Right atrium auricular region (tissue), 2 donors: ENCODE measurements at places on chromosomes 6 and 20.
A peak's percentile ranks its signal among the peaks of the same experiment; 100 is the strongest.

DNA sequence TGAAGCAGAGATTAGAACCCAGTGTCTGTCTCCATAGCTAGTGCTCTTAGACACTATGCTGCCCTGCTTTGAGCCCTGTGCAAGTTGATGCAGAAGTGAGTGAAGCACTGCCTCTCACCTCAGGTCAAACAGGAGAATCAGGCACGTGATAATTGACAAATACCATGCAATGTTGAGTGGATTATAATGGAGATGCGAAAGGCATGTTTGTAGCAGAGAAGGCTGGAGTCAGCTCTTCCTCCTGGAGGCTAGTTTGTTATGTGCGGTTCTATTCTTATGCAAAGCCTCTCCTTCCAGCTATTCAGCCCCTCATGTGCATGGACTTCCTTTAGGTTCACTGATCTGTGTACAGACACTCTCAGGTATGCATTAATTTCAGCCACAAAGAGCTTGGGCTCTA lies 108.5 kb downstream of the MANEA start:
- no peaks in the 10 kb centered on the region for H3K36me3 ChIP-seq
- H3K27me3 ChIP-seq: no peaks in the 10 kb centered on the region
- no peak overlapping the region for H3K27ac ChIP-seq
- H3K4me1 ChIP-seq: no peaks in the 10 kb centered on the region
- H3K4me3 ChIP-seq: no peak overlapping the region

DNA sequence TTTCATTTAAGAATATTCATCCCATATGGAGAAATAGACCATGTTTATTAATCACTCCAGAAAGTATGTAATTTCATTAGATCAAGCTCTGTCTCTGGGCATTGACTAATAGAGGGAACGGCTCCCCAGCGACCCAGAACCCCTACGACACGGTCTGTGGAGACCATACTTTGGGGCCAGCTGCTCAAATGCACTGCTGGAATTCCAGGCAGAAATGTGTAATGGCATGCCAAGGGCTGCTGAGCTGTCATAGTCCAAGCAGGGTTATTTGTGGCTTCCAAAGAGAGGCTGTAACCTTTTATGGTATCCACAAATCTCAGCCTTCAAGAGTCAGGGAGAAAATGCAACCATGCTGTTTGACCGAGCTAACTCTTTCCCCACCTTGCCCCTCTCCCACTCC lies 755.8 kb downstream of the DHX35 start:
- no peak for DNase-seq
- H3K36me3 ChIP-seq: no peaks in the 10 kb centered on the region
- no peak overlapping the region for H3K27ac ChIP-seq

DNA sequence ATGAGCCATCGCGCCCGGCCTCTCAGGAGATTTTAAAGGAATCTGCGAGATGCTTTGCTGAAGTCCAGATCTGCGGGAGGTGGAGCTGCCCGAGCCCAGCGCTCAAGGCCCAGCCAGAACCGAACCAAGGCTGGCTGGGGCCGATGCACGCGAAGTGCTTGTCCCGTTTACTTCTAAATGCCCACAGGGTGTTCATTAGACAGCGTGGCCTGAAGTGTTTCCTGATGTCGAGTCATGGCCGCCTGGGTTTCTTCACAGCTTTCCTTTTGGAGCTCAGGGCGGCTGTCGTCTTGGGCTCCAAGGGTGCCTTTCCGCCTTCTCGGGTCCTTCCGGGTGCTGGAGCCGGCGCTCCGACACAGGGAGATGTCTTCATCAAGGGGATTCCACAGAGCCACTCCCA lies 25.1 kb upstream of the CCR6 start:
- no peaks in the 10 kb centered on the region for H3K36me3 ChIP-seq
- no peak overlapping the region for H3K27ac ChIP-seq
- H3K4me3 ChIP-seq: no peak overlapping the region
- peaks cover 15% of the 10 kb centered on the region for H3K4me1 ChIP-seq

DNA sequence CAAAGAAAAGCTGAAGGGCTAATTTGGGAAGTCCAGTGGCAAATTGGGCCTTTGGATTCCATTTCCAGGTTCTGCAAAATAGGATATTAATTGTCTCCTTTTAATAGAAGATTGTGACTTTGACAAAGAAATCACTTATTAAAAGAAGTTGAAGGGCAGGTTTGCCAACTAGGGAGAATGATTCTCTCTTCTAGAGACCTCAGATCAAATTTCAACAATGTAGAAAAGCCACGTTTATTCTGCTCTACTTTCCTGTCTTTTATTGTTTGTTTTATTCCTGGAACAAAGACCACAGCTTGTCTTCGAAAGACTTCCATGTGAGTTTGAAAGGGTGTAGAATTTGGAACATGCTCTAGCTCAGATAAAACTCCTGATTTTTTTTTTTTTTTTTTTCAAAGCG lies 65.5 kb upstream of the PRL start:
- no peaks in the 10 kb centered on the region for H3K27me3 ChIP-seq
- DNase-seq: no peak
- no peak overlapping the region for H3K4me3 ChIP-seq
- H3K36me3 ChIP-seq: no peaks in the 10 kb centered on the region

DNA sequence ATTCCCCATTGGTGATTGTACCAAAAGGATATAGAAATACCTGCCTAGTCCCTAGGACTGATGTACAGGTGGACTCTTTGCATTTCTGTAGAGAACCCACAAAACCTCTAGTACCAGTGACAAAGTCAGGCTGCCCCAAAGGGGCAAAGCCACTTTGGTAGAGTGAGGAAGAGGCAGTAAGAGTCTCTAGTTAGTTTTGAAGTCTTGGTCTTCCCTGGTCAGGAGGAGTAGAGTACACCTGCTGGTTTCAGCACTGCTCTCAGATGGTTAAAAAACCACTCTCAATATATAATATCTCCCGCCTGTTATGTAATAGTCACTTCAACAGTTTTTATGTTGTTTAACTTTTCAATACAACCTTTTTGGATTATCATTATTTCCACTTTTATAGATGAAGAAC lies 344.9 kb downstream of the CDKAL1 start:
- H3K27ac ChIP-seq: no peak overlapping the region
- H3K27me3 ChIP-seq: no peaks in the 10 kb centered on the region
- H3K36me3 ChIP-seq: no peaks in the 10 kb centered on the region
- H3K4me3 ChIP-seq: no peak overlapping the region
- no peaks in the 10 kb centered on the region for H3K4me1 ChIP-seq
- DNase-seq: no peak

GRCh38 chr6:87341899-87342298 lies 2.7 kb upstream of the C6orf163 start:
- H3K27ac ChIP-seq: no peak overlapping the region
- no peak overlapping the region for H3K4me3 ChIP-seq
- no peaks in the 10 kb centered on the region for H3K36me3 ChIP-seq
- no peaks in the 10 kb centered on the region for H3K27me3 ChIP-seq
- DNase-seq: no peak
- no peaks in the 10 kb centered on the region for H3K4me1 ChIP-seq

GRCh38 chr6:168890306-168890980 lies 363.2 kb downstream of the THBS2 start:
- H3K36me3 ChIP-seq: no peaks in the 10 kb centered on the region
- no peak overlapping the region for H3K4me3 ChIP-seq
- H3K27me3 ChIP-seq: no peaks in the 10 kb centered on the region
- no peak for DNase-seq
- H3K27ac ChIP-seq: no peak overlapping the region

DNA sequence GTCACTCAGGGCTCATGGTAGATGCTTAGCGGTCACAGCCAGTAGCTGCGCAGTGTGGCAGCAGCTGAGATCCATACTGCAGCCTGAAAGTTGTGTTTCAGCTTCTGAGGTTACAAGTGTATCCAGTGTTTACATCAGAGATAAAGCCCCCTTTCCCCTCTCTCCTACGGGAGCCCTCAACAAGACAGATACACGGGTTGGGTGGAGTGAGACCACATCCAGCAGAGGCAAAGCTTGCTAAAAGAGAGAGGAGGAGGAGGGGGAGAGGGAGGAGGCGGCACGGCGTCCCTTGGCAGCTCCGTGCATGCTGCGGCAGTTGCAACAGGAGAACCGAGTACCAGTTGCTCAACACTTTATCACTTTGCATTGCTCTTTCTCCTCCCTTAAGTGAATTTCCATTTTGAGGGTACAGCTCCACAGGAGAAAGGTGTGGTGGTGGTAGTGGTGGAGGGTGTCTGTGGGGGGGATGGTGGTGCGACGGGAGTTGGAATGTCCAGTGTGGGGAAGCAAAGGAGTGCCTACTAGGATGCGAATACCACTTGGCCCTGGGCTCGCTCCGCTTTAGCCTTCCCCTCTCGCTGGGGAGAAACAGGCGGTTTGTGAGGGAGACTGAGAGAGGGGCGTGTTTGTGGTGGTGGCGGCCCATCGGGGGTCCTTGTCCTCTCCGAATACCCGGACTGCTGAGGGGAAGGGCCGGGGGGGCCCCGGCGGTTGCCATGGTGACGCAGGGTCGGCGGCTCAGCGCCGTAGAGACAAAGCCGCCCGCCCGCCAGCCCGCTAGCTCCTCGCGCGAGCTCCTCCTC lies 405 bp upstream of the RNF182 start:
- H3K27me3 ChIP-seq: peaks cover 9% of the 10 kb centered on the region
- H3K27ac ChIP-seq: no peak overlapping the region
- H3K4me1 ChIP-seq: no peaks in the 10 kb centered on the region
- DNase-seq: no peak

- H3K27me3 ChIP-seq: no peaks in the 10 kb centered on the region
- H3K27ac ChIP-seq: no peak overlapping the region
- no peak for DNase-seq
- no peaks in the 10 kb centered on the region for H3K36me3 ChIP-seq
Observed at GRCh38 chr6:154358019-154358545, 1.5 kb upstream of the IPCEF1 start.

DNA sequence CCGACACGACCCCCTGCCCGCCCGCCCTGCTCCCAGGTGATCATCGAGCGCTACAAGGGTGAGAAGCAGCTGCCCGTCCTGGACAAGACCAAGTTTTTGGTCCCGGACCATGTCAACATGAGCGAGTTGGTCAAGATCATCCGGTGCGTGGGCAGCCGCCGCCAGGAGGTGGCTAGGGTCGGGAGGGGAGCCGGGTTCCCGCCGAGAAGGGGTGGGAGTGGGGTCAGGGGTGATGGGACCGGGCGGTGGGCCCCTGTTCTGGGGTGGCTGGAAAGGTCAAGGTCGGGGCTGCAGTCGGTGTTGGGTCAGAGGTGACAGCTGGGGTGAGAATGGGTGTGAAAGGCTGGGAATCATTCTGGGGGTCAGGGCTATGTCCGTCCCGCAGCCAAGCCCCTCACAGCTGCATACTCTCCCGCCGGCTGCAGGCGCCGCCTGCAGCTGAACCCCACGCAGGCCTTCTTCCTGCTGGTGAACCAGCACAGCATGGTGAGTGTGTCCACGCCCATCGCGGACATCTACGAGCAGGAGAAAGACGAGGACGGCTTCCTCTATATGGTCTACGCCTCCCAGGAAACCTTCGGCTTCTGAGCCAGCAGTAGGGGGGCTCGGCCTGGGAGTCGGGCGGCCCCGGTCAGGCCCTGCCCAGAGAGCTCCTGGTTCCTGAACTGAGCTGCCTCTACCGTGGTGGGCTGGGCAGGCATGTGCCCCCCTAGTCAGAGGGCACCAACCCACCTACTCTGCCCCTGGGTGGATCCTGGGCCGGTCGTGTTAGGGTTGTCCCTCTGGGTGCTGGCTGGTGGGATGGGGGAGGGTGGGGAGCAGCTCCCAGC lies 1.0 kb downstream of the MAP1LC3A start:
- H3K27me3 ChIP-seq: no peaks in the 10 kb centered on the region
- peak overlapping the region; percentile 62 for H3K4me3 ChIP-seq
- H3K4me1 ChIP-seq: no peaks in the 10 kb centered on the region
- no peak for DNase-seq
- peaks cover 3% of the 10 kb centered on the region for H3K36me3 ChIP-seq

- no peak overlapping the region for H3K4me3 ChIP-seq
- no peak for DNase-seq
- peaks cover 50% of the 10 kb centered on the region for H3K36me3 ChIP-seq
- H3K4me1 ChIP-seq: no peaks in the 10 kb centered on the region
- H3K27me3 ChIP-seq: no peaks in the 10 kb centered on the region
Observed at GRCh38 chr20:35478804-35479472, 23.5 kb downstream of the CEP250 start.

DNA sequence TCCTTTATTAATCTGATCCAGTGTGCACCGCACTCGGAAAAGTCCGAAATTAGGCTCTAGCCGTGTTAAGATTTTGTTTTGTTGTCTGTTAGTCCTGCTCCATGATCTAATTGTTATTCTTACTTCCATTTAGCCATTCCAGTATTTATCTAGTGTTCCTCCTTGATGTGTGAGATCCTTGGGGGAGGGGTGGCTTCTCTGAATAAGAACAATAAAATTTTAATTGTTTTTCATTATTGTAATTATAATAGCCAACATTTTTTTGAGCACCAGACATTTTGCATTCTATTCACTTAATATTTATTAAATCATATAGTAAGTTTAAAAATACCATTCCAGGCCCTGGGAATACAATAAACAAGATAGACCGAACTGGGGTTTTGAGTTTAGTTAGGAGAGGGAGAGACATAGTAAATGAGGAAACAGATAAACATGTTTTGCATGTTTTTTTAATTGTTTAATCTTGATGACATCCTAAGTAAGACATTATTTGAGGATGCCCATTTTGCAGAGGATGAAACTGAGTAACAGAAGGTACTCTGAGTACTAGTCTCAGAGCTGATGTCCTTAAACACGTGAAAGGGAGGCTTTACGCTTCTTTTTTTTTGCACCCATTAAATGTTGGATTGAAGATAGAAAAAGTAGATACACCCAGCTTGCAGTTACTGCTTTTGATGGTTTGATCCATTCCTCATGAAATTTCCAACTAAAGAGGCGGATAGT lies 1.2 kb downstream of the CBFA2T2 start:
- H3K4me3 ChIP-seq: peak overlapping the region; percentile 64
- peaks cover 25% of the 10 kb centered on the region for H3K4me1 ChIP-seq
- H3K27me3 ChIP-seq: no peaks in the 10 kb centered on the region
- DNase-seq: no peak
- peak overlapping the region; percentile 93 for H3K27ac ChIP-seq
- no peaks in the 10 kb centered on the region for H3K36me3 ChIP-seq

- no peaks in the 10 kb centered on the region for H3K36me3 ChIP-seq
- H3K27me3 ChIP-seq: no peaks in the 10 kb centered on the region
- no peak for DNase-seq
- H3K4me3 ChIP-seq: no peak overlapping the region
- no peak overlapping the region for H3K27ac ChIP-seq
- H3K4me1 ChIP-seq: peaks cover 2% of the 10 kb centered on the region
Observed at GRCh38 chr6:136244061-136244616, 6.0 kb downstream of the MTFR2 start.

GRCh38 chr6:147874322-147874721 lies 365.8 kb downstream of the SAMD5 start:
- no peaks in the 10 kb centered on the region for H3K4me1 ChIP-seq
- H3K27me3 ChIP-seq: no peaks in the 10 kb centered on the region
- no peak overlapping the region for H3K4me3 ChIP-seq
- H3K27ac ChIP-seq: no peak overlapping the region
- no peaks in the 10 kb centered on the region for H3K36me3 ChIP-seq

DNA sequence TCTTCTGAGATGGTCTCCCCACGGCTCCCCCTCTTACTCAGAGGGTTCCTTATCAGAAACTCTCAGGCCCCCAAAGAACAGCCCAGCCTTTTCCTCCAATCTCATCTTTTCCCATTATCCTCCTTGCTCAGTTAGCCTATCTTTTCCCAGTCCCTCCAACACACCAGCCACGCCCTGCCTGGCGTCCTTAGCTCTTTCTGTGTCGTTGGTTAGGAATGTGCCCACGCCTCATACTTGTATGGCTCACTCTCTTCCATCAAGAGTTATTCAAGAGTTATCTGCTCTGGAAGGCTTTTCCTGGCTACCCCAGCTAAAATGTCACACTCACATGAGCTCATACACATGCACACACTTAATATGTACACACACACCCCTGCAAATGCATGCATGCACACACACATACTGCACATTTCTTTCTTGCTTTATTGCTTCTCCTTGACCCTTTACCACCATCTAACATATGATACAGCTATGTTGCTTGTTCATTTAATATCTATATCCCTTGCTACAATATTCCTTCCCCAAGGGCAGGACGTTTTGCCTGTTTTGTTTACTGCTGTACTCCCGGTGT lies 37.6 kb downstream of the SLC2A10 start:
- no peaks in the 10 kb centered on the region for H3K27me3 ChIP-seq
- no peak for DNase-seq
- H3K4me1 ChIP-seq: no peaks in the 10 kb centered on the region
- H3K36me3 ChIP-seq: no peaks in the 10 kb centered on the region
